Fibroblast of the conjunctiva (primary cell): ENCODE measurements at places on chromosomes 4 and X.

DNA sequence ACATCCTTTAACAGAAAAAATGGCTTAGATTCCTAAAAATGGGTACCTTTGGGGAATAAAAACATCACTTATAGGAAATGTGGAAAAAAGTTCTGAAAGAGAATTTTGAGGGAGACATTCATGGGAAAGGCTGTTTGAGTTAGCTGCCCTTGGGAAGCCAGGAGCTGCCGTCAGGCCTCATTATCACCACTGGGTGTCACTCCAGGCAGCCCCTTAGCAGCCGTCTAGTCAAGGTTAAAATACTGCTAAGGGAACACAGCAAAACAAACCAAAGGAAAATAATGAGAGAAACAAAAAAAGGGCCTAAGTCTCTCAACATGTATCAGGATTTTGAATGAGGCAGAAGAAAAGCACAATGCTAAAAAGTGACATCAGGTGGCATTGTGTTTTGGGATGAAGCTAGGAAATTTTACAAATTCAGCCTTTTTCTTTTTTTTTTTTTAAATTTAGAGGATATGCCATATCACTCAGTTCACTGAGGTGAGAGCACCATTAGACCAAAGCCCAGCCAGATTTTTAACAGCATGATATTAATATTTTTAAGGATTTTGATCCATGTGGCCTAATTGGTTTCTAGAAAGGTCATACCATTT, 235.3 kb downstream of the GPAT3 start:
- DNase-seq = peak; percentile 14

GRCh38 chrX:24262309-24262708, 51.6 kb downstream of the SUPT20HL2 start:
- DNase-seq = no peak

GRCh38 chr4:157172011-157172410, 48.5 kb upstream of the GRIA2 start:
- DNase-seq = peak; percentile 9

DNA sequence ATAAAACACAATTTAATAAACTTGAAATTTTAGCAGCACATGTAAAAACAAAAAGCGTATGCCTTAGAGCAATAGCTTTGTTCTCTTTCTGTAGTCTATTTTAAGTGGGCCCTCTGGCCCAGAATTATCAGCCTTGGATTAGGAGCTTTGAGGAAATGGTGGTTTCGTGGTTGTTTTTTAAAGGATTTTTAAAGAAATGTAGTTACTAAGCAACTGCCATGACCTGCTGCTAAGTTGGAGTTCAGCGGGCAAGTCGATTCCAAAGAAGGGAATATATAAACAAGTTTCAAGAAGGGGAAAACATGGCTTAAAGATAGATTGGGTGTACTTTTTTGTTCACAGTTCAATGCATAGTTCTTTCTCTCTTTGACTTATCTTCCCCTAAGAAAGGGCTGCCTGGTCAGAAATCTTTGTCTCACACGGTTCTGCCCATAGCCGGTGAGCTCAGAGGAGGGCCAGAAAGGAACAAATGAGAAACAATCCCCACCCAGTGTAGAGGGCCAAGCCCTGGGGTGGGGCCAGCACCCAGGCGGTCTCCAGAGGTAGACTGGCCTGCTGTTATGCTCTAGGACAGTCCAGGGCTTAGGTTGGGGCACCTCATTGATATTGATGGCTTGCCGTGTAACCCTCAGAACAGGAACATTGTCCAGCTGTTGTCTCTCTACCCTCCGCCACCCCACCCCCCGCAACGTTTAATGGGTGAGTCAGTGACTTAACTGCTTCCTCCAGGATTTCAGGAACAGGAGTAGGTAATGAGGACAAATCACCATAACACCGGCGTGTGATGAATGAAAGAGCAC, 32.5 kb downstream of the DLG3 start:
- no peak for DNase-seq

- no peak for DNase-seq
These were observed 619.2 kb upstream of the GNPDA2 start for GRCh38 chr4:45345558-45345957.

DNA sequence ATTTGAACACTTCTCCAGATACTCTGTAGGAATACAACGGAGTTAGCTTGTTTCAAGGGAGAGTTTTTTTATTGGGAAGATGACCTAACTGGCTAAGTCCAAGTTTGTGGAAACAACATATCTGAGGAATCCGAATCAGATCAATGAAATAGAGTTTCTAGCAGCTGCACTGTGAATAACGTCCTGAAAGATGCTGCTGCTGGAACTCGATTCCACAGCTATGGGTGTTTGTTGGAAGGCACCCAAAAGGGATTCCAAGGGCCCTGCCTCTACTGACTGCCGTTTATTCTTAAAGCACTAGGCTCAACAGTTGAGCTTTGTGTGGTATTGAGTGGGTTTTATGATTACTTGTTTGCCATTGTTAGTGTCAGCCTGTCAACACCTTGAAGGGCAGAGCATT, 6.6 kb upstream of the GBA3 start:
- DNase-seq = no peak

DNA sequence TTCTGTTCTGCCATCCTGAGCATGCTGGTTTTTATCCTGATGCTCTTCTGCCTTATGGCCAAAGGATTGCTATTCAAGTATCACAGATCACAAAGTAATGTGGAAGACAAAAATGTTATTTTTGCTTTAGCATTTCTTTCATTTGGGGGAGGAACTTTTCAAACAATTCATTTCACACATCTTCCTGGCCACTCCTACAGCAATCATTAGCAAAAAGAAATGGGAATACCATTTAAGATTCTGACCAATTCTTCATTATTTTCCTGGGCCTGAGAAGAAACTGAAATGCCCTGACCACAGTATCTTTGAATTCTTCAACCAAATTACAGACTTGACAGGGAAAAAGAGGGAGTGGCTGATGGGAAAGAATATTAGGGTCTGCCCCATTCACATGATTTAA, 38.0 kb upstream of the GRID2 start:
- no peak for DNase-seq

DNA sequence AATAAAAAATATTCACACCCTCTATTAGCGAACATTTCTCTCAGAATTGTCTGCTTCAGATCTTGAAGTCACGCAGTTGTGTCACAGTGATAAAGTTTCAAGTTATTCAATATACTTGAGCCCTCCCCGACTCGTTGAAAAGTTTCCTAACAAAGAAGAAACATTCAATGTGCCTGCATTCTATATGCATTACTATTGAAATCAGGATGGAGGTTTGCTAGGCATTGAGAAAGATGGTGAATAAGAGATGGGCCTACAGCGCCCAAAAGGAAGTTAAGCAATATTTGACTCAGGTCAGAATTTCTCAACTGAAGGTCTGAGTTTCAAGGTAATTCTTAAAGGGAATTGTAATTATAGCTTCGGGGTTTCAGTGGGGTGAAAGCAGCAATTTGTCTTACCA, 6.1 kb downstream of the TCEANC start:
- no peak for DNase-seq

DNA sequence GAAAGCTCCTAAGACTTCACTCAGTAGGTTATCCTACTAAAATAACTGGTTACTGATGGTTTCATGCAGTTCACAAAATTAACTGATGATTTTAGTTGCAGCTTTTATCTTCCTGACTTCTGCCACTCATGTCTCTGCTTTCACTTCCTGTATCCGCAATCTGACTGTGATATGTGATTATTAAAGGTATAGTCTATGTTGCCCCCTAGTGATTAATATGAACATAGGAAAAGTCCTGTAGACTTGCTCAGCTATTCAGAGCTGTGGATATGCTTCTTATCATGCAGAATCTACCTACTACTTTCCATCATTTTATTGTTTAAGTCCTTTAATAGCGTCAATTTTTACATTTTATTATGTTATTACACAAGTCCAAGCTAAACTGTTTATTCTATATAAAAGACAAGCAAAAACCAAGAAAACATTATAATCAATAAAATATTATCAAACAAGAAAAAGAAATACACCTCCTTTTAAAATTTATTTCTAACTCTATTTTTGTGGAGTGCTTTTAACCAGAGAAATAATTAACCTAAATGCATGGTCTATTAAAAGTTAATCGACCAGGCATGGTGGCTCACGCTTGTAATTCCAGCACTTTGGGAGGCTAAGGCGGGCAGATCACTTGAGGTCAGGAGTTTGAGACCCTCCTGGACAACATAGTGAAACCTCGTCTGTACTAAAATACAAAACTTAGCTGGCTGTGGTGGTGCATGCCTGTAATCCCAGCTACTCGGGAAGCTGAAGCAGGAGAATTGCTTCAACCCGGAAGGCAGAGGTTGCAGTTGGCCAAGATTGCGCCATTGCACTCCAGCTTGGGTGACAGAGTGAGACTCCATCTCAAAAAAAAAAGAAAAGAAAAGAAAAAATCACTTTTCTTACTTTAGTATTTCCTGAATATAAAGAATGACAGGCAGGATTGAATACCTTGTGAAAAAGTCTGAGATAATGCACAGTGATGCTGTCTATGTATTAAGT, 40.4 kb upstream of the TLR2 start:
- DNase-seq = peak; percentile 14

DNA sequence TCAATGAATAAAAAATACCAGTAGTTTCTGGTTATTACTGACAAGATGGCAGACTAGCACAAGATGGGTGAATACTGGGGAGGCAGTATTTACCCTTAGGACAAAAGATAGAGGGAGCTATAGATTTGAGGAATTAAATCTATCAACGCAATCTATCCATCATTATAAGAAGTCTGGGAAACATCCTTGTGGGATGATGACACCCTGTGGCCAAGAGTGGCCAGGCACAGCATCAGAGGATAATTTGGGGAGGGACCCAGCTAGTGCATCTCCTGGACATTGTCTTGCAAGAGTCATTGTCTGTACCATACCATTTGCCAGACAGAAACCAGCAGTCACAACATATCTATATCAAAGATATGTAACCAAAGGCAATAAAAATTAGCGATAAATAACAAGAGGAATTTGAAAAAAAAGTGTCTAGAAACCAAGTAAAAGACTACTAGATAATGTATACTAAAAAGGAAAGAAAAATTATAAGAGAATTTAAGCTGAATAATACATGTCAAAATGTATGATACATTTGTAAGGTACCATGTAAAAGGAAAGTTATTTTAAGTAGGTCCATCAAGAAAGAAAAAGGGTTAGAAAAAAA, 22.9 kb downstream of the KCTD8 start:
- no peak for DNase-seq

GRCh38 chr4:78766650-78767049, 9.5 kb upstream of the BMP2K start:
- DNase-seq = no peak

DNA sequence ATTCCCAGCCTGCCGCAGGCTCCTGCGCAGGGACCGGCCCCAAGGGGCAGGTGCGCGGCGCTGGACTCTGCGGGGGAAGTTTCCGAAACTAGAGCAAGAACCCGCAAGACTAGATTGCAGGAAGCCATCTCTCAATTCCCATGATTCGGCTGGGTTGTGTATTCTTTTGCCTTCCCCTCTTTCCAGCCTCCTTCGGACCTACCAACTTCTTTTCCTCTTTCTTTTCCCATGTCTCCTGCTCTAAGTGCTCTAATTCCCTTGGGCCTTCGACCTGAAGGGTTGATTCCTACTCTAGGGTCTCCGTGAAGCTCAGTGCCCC, 645 bp upstream of the OPHN1 start:
- DNase-seq = no peak

GRCh38 chr4:141571362-141571761, 65.0 kb upstream of the IL15 start:
- peak; percentile 13 for DNase-seq

- no peak for DNase-seq
These were observed 1179.6 kb upstream of the PCDH7 start for GRCh38 chr4:29540439-29541102.

- DNase-seq = no peak
These were observed 57.6 kb downstream of the SHISA3 start for GRCh38 chr4:42454755-42455420.

DNA sequence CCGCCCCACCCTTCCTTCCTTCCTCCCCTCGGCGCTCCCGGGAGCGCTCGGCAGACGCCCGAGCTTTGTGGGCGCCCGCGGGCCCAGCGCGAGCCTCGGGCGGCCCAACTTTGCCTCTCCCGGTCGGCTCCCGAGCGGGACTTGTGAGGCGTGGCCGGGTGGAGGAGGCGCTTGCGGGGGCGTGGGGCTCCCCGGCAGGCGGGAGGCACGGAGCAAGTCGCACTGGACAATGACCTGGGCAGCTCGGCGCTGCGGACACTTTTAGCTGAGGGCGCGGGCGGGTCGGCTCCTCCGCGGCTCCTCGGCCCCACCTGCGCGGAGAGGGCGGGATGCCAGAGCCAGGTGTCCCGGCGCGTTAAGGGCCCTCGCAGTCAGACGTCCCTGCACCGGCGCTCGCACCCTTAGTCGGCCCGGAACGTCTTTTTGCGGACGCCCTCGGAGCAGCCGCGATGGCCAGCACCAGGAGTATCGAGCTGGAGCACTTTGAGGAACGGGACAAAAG, 385 bp downstream of the DCLK2 start:
- no peak for DNase-seq

DNA sequence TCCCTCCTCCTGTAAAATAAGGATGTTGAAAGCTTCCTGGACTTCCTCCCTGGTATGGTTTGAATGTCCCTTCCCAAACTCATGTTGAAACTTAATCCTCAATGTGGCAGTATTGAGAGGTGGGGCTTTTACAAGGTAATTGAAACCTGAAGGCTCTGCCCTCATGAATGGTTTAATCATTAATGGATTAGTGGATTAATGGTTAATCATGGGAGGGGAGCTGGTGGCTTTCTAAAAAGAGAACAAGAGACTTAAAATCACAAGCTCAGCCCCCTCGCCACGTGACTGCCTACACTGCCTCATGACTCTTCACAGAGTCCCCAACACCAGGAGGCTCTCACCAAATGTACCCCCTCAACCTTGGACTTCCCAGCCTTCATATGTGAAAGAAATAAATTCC, 124.6 kb upstream of the ANXA3 start:
- DNase-seq = no peak

DNA sequence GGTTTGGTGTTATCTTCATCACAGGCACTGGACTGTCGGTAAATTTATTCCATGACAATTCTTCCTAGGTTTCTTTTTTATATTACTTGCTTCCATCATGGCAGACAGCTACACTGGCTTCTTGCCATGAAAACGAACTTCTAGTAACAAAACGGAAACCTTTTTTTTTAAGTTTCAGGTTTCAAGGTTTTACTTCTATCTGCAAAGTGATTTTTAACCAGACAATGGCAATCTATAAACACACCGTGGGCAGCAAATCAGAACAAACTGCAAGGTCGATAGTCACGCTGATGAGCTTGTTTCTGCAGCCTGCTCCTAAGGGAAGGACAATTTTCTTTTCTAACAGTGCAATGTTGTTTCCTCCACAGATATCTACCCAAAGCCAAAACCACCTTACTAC, 29.9 kb downstream of the XG start:
- DNase-seq = no peak

DNA sequence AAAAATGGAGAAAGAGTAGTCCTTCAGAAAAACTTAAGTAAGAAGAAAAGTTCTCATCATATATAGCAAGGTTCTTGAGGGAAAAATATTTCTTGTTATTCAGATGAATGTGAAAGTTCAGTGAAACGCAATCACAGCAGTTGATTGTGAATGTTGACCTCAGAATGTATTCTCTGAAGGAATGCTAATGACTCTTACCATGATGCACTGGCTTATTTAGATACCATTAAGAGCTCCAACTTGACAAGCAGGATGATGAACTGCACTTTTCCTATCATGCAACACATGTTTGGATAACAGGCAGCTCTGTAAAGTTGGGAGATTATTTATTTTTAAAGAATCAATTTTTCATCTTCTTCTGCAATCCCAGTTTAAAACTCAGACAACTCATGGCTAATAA, 115.5 kb upstream of the MYOZ2 start:
- DNase-seq = no peak

- DNase-seq = no peak
These were observed 29.8 kb downstream of the PRSS12 start for GRCh38 chr4:118322831-118323502.
